ENCODE measurements at places on chromosomes 5 and 9. TPM values are rescaled to one million over a fixed set of nuclear protein-coding genes. Genes with fewer than 3 reads are reported as not detected.

Gene LCN6
- not detected for total RNA-seq

Gene MLANA
- total RNA-seq = not detected

Gene HK3
- 0.52 TPM for total RNA-seq

DNA sequence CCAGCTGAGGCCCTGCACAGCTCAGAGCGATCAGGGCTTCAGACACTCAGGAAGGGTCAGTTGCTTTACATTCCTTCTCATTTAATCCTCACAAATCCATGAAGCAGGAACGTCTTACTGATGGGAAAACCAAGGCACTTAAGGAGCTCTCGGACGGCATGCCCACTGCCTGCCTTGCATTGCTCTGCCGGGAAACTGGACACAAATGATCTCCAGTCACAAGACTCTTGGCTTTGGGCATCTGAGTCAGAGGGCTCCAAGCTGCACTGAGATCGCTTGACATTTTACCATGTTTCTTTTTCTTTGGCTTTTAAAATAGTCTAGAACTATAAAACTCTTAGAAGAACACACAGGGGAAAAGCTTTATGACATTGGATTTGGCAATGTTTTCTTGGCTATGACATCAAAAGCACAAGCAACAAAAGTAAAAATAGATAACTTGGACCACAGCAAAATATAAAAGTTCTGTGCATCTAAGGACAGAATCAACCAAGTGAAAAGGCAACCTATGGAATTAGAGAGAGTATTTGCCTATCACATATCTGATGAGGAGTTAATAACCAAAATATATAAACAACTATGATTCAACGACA lies 43.6 kb upstream of the HRH2 start:
- H3K27ac ChIP-seq = no peak overlapping the region
- peaks cover 4% of the 10 kb centered on the region for H3K27me3 ChIP-seq
- H3K4me3 ChIP-seq = no peak overlapping the region
- H3K36me3 ChIP-seq = peaks cover 6% of the 10 kb centered on the region
- H3K4me1 ChIP-seq = peaks cover 17% of the 10 kb centered on the region

DNA sequence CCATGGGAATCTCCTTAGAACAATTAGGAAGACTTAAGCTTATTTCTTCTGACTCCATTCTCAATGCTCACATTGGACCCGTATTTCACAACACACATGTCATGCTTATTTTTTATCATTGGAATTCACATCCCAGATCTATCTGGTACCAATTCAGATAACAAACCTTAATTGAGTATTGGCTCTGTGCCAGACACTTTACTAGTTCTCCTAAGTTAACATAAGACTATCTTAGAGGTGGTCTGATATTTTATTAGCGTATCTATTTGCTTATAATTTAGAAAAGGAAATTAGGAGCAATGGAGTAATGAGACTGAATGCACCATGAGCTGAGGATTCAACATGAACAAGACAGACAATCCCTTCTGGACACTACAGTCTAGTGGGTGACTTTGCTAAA lies 45.1 kb downstream of the FBXL7 start:
- H3K4me3 ChIP-seq = no peak overlapping the region
- peaks cover 3% of the 10 kb centered on the region for H3K27me3 ChIP-seq
- DNase-seq = no peak
- H3K36me3 ChIP-seq = no peaks in the 10 kb centered on the region
- no peaks in the 10 kb centered on the region for H3K4me1 ChIP-seq

DNA sequence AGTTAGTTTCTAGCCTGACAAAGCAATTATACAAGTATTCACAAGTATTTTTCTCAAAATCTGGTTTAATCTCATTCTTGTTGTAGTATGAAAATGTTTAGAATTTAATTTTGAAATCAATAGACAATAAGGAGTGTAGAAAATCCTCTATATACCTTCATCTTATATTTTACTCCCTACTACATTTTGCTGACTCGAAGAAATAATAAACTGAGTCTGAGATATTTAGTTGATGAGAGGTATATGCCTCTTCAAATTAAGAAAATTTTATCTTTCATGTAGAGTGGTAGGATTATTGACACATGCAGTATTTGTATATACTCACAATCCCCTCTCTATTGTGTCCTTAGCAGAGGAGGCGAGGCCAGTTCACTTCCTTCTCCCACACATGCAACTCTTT lies 477.7 kb downstream of the MAN2A1 start:
- no peak overlapping the region for H3K27ac ChIP-seq
- no peaks in the 10 kb centered on the region for H3K27me3 ChIP-seq
- no peak for DNase-seq
- H3K36me3 ChIP-seq = peaks cover 17% of the 10 kb centered on the region
- H3K4me3 ChIP-seq = no peak overlapping the region

DNA sequence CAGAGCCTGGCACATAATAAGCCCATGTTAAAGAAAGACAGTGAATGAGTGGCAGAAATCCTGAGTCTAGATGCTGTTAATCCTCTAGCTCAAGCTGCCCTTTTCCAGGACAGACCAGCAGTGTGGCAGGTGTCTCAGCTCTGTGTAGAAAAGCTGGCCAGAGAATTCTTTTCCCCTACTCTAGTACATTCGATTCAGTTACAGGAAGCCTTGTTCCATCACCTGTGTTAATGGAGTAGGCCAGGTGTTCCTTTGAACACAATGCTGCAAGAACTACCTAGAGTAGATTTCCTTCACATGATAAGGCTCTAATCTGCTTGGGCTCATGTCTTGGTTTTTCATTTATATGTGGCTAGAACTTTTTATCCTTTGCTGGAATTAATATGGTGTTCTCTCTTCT lies 52.5 kb downstream of the NUP214 start:
- H3K27ac ChIP-seq = peak overlapping the region; percentile 37
- H3K4me1 ChIP-seq = peaks cover 14% of the 10 kb centered on the region
- H3K4me3 ChIP-seq = no peak overlapping the region
- peaks cover 16% of the 10 kb centered on the region for H3K36me3 ChIP-seq
- no peaks in the 10 kb centered on the region for H3K27me3 ChIP-seq

GRCh38 chr5:21701317-21701716 lies 1151.8 kb downstream of the CDH12 start:
- no peak for DNase-seq
- H3K4me1 ChIP-seq = no peaks in the 10 kb centered on the region
- no peaks in the 10 kb centered on the region for H3K36me3 ChIP-seq
- H3K4me3 ChIP-seq = no peak overlapping the region

- DNase-seq = no peak
- H3K36me3 ChIP-seq = no peaks in the 10 kb centered on the region
- H3K27ac ChIP-seq = no peak overlapping the region
- peaks cover 2% of the 10 kb centered on the region for H3K27me3 ChIP-seq
These were observed 387.4 kb downstream of the ACTL7B start for GRCh38 chr9:108468364-108468763.

GRCh38 chr5:74875994-74876791 lies 10.0 kb upstream of the FAM169A start:
- peaks cover 2% of the 10 kb centered on the region for H3K27me3 ChIP-seq
- no peak for DNase-seq
- no peak overlapping the region for H3K27ac ChIP-seq
- H3K36me3 ChIP-seq = no peaks in the 10 kb centered on the region
- peaks cover 1% of the 10 kb centered on the region for H3K4me1 ChIP-seq

DNA sequence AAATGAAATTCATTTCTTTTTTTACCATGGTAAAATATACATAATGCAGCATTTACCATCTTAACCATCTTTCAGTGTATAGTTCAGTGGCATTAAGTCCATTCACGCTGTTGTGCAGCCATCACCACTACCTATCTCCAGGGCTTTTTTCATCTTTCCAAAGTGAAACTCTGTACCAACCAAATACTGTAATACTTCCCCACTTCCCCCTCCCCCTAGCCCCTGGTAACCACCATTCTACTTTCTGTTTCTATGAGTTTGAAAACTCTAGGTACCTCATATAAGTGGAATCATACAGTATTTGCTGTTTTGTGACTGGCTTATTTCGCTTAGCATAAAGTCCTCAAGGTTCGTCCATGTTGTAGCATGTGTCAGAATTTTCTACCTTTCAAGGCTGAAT lies 23.4 kb downstream of the SPAAR start:
- peak overlapping the region; percentile 10 for H3K4me3 ChIP-seq
- no peak for DNase-seq
- H3K27ac ChIP-seq = no peak overlapping the region
- no peaks in the 10 kb centered on the region for H3K27me3 ChIP-seq
- H3K36me3 ChIP-seq = no peaks in the 10 kb centered on the region
- H3K4me1 ChIP-seq = peaks cover 20% of the 10 kb centered on the region

- H3K27ac ChIP-seq = no peak overlapping the region
- no peaks in the 10 kb centered on the region for H3K4me1 ChIP-seq
- H3K27me3 ChIP-seq = peaks cover 1% of the 10 kb centered on the region
- no peak for DNase-seq
- peaks cover 14% of the 10 kb centered on the region for H3K36me3 ChIP-seq
These were observed 127.7 kb downstream of the ZDHHC21 start for GRCh38 chr9:14565352-14566016.

- H3K4me3 ChIP-seq = no peak overlapping the region
- H3K4me1 ChIP-seq = no peaks in the 10 kb centered on the region
- H3K27ac ChIP-seq = no peak overlapping the region
- no peak for DNase-seq
- H3K36me3 ChIP-seq = no peaks in the 10 kb centered on the region
These were observed 628.0 kb upstream of the ADAMTS16 start for GRCh38 chr5:4511996-4512656.

GRCh38 chr5:545641-546375 lies 21.6 kb upstream of the SLC9A3 start:
- peaks cover 21% of the 10 kb centered on the region for H3K4me1 ChIP-seq
- no peak overlapping the region for H3K4me3 ChIP-seq
- H3K27ac ChIP-seq = no peak overlapping the region
- H3K27me3 ChIP-seq = peaks cover 20% of the 10 kb centered on the region
- no peak for DNase-seq

Measured in naive thymus-derived CD8-positive, alpha-beta T cell (primary cell).